Activated CD4-positive, alpha-beta T cell treated with anti-CD3 and anti-CD28 coated beads, Interleukin-2, amount 50 U/mL, for 16 hours (primary cell): ENCODE measurements at places on chromosomes 2 and 18.

DNA sequence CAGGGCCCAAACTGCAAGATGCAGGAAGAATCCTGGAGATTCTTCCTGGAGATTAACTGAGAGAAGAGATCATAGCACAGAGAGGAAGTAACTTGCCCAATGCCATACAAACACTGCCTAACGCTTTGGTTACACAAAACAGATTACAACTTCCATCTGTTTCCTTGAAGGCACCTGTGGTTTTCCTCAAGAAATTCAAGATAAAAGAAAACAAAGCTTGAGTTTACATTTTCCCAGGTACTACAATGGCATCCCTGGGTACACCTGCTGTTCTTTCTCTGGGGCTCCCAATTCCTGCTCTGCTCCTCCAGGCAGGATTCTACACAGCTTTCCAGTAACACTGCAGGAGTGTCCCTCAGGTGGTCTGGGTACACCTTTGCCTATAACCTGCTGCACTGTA lies 781.9 kb upstream of the ID2 start:
- DNase-seq: no peak

- DNase-seq: no peak
These were observed 21.9 kb downstream of the MC2R start for GRCh38 chr18:13893418-13893760.

DNA sequence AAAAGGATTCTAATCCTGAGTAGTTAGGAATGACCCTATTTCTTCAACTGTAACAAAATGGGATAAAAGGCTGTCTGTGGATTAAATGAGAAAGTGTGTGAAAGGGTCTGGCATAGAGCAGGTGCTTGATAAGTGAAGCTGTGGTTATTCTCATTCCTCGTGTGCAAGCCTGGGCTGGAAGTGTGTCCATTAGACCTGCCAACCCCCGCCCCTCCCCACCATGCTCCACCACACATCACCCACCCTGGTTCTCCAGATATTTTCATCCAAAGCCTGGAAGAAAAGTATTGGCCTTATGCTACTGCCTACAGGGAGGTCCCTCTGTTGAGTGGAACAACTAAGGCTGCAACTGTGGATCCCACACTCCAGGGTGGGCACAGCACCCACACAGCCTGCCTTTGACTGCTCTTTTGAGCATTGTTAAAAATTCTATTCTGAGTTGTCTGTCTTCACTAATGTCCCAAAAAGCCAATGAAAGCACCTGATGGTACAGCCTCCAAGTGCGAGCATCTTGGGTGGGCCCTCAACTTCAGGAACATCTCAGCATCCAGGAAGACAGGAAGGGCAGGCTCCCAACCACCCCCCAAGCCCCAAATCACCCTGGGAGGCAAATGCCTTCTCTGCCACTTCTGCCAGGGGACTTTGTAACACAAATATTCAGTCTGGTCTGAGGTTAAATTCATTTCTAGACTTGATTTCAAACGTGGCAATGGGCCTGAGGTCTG lies 102.8 kb upstream of the PPP1CB start:
- no peak for DNase-seq

GRCh38 chr18:62484941-62485340 lies 37.9 kb upstream of the ZCCHC2 start:
- no peak for DNase-seq

GRCh38 chr2:108184419-108184818 lies 55.3 kb upstream of the SULT1C3 start:
- DNase-seq: peak; percentile 5

DNA sequence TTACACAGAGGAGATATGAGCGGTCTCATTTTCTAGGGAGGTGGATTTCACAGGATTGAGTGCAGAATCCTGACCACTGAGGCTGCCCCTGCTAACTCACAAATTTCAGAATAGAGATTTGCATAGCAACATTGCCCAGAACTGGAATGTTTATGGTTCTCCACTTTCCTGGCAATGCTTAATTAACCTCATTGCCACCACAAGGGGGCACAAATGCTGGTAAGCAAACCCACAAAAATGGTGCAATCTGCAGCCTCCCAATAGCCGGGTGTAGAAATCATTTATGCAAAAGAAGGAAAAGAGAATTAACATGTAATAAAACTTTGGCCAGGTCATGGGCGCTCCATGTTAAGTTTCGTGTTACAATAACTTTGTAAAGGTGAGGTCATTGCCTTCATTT lies 112.4 kb downstream of the CYRIA start:
- DNase-seq: peak; percentile 21

DNA sequence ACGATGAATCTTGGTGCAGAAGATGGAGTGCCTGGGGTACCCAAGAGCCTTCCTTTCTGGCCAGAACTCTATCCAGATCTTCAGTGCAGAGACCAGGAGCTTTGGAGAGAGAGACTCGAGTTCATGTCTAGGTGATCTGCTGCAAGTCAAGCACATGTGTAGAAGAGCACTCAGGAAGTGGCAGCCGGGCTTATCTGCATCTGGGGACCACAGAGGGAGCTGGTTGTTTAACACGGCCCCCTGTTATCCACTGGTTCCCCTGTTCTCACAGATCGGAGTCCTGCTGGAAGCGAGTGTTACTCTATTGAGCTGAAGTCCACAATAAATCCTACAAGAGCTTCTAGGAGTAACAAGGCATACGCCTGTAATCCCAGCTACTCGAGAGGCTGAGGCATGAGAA lies 128.3 kb downstream of the ACOXL start:
- no peak for DNase-seq

DNA sequence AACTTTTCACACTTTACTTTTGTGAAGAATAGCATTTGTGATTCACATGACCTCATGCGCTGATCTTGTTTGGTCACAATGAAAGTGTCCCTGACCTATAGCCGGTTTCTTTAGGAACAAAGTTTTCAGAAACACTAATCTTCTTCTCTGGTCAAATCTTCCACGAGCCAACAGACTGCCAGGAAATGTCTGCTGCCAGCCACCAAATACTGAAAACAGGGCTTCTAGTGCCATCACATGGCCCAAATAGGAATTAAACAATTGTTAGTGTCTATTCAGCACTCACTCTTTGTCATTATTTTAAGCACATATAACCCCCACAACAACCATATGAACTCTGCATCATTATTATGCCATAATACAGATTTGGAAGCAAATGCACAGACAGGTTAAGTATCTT lies 286.5 kb upstream of the SYT4 start:
- peak; percentile 11 for DNase-seq

GRCh38 chr18:60981682-60982328 lies 351.4 kb upstream of the CDH20 start:
- DNase-seq: no peak
